ENCODE measurements at places on chromosomes 5 and 9.
A peak's percentile ranks its signal among the peaks of the same experiment; 100 is the strongest.

- no peak for DNase-seq
Observed at GRCh38 chr5:110807169-110807568, 68.4 kb downstream of the SLC25A46 start.

- DNase-seq, result peak; percentile 69
Observed at GRCh38 chr5:180830253-180831138, 27.9 kb upstream of the MGAT1 start.

- DNase-seq, result no peak
Observed at GRCh38 chr5:58025809-58026208, 434.1 kb downstream of the PLK2 start.

GRCh38 chr5:147168578-147169327 lies 66.1 kb upstream of the STK32A start:
- no peak for DNase-seq

GRCh38 chr9:134514503-134514902 lies 127.1 kb upstream of the COL5A1 start:
- no peak for DNase-seq

GRCh38 chr5:14309878-14310531 lies 166.9 kb downstream of the TRIO start:
- no peak for DNase-seq

DNA sequence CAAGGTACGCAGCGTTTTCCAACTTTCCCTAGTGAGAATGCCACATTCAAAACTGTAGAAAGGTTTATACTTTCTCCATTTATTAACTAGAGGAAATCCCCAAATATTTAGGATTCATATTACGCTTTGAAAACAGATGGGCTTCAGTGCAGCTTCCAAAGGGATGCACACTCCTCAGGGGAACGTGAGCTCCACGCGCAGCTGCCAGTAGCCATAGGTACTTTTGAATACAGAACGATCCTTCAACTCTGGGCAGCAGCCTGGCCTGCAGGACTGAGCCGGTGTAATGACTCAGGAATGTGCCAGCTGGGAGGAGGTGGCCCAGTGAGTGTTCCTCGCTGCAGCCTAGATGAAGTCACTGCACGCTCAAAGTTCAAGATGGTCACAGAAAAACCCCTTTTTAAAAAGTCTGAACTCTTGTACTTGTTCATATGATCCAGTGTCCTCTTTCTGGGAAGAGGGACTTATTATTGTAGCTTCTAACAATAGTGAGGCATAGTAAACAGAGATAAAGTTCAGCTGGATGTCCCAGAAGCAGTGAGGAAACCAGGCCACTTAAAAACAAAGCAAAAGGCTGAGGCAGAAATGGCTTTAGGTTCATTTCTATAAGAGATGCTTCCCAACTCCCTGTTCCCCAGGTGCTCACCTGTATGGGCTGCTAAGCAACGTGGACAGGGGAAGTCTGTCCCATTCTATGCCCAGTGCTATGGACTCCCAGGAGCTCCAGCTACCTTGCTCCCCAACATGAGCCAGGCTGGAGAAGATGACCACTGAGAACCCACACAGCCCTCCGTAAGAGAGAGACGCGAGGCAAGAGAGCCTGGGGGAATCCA lies 130.0 kb downstream of the LHFPL2 start:
- DNase-seq, result no peak

DNA sequence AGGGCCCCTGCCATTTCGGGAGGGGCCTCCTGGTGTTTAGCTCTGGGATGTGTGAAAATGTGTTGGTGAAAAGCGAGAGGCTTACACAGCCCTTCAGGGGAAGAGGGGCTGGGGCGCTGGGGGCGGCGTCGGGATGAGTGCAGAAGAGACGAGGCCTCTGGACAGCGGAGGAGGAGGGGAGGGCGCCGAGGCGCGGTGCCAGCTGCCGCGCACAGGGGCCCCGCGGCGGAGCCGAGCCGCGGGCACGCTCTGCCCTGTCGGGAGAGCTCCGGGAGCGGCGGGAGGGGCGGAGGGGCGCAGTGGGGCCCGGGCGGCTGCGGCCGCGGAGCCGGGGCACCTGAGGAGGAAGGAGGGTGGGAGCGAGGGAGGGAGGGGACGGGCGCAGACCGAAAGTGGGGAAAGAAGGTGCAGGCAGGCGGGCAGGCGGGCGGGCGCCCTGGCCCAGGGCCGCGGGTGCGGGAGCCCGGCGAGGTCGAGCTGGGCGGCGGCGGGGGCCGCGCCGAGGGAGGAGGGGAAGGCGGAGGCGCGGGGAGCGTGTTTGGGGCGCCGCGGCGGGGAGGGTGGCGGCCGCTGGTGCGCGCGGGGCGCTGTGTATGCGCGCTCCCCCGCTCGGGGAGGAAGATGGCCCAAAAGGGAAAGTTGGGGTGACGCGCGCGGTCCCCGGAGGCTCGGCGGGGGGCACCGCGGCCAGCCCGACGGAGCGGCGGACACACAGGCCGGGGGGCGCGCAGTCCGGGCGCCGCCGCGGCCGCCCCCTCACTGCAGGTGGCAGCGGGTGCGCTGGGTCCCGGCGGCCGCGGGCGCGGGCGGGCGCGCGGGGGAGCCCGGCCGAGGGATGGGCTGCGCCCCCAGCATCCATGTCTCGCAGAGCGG lies at the start of gene PDE8B:
TSS of gene PDE8B (plus strand) at position 590 of the 873 bp plus-strand sequence. CDS start at position 836, 246 bp downstream.
- DNase-seq, result peak; percentile 4

DNA sequence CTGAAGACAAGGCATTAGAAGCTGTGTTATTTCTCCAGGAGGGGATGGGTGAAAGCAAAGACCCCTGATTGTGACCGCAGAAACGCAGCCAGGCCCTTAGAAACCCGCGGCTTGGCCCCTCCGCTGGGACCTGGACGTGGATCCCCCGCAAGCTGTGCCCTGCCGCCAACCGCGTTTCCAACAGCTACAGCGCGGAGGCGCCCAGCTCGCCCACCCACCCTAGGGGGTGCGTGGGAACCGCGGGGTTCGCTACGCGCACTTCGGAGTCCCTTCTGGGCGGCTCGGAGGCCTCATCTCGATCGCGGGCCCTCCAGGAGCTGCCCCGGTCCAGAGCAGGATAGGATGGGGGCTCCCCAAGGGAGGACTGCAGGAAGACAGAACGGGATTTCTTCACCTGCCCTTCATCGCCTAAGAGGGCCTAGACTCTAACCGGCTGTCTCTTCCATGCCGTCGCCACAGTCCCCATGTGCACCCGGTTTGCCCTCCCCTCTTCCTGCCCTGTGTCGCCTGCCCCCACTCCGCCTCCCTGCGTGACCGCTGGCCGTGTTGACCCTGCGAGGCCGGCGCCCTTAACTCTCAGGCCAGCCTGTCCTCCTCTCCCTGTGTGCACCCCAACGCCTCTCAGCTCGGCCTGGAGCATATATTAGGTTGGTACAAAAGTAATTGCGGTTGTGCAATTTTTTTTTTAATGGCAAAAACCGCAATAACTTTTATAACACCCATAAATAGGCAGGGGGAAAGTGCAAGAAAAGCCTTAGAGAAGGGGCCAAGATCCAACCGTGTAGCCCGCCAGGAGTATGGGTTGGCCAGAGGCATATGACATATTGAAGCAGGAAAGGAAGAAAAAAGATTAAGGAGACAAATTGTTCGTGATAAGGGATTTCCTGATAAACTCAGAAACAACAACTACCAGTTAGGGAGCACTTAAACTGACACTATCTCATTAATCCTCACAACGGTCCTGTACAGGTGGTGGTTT lies 68.1 kb upstream of the FREM1 start:
- no peak for DNase-seq

GRCh38 chr5:159737263-159737662 lies 179.0 kb upstream of the ADRA1B start:
- DNase-seq, result no peak

- peak; percentile 30 for DNase-seq
Observed at GRCh38 chr9:129166623-129167557, 11.2 kb downstream of the IER5L start.

Measured in activated CD4-positive, alpha-beta T cell treated with anti-CD3 and anti-CD28 coated beads for 4 hours (primary cell).